HTR-8/SVneo (cell line): ENCODE measurements at places on chromosomes 7 and 10.
A peak's percentile ranks its signal among the peaks of the same experiment; 100 is the strongest.

- DNase-seq = no peak
Observed at GRCh38 chr10:61385231-61386001, 67.8 kb downstream of the TMEM26 start.

- no peak for DNase-seq
Observed at GRCh38 chr7:101714097-101714496, 85.0 kb upstream of the MYL10 start.

DNA sequence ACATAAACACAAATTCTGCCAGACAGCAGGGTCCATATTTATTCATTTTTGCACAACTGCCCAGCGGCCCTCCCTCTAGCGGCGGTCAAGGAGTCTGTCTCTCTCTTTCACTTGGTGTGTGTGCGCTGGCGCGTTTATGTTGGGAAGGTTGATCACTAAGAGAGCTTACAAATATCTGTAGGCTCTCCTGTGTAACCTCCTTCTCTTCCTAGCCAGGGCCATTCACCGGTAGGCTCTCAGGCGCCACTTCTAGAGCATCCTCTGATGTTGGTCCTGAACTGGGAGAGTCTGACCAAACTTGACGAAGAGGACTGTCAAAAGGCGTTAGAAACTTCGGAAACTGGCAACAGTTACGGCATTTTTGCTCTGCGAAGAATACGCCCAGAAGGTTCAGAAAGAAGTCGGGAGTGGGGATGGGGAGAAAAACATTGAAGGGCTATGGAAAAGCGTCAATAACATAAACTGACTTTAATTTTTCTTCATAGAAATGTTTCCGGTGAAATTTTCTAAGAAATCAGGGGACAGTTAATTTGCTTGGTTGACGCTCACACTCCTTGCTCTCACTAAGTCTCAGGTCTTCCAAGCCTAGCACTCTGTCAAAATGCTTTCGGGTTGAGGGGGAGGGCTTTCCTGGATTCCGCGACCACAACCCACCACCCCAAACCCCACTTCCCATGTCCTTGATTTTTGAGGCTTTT, 731.1 kb downstream of the ZWINT start:
- no peak for DNase-seq

GRCh38 chr10:60495338-60496055, 105.8 kb upstream of the ANK3 start:
- peak; percentile 20 for DNase-seq

DNA sequence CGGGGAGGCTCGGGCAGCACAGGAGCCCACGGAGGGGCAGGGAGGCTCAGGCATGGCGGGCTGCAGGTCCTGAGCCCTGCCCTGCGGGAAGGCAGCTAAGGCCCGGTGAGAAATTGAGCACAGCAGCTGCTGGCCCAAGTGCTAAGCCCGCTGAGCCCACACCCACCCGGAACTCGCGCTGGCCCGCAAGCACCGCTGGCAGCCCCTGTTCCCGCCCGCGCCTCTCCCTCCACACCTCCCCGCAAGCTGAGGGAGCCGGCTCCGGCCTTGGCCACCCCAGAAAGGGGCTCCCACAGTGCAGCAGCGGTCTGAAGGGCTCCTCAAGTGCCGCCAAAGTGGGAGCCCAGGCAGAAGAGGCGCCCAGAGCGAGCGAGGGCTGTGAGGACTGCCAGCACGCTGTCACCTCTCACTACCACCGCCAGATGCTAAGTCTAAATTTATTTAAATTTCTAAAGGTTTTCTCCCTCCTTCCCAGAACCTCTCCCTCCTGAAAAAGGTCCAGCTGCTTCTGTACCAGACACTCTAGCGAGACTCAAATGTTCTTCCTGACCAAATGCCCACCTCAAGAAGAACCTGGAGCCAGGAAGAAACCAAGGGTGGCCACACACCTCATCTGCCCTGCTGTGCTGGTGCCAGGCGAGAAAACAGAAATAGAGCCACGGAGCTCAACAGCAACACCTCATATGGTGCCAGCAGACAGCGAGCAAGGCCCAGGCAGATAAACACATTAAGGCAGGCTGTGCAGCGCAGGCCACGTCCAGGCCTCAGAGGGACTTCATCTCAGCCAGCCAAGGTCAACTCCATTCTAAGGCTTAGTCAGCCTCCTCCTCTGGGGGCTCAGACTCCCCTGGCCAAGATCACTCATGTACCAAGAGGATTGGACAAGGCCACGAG, 47.0 kb downstream of the KCNMA1 start:
- DNase-seq = no peak
